ENCODE measurements at places on chromosomes 1 and 21. TPM values are rescaled to one million over a fixed set of nuclear protein-coding genes. Genes with fewer than 3 reads are reported as not detected.

The LDLRAD1 gene
- not detected for total RNA-seq

DNA sequence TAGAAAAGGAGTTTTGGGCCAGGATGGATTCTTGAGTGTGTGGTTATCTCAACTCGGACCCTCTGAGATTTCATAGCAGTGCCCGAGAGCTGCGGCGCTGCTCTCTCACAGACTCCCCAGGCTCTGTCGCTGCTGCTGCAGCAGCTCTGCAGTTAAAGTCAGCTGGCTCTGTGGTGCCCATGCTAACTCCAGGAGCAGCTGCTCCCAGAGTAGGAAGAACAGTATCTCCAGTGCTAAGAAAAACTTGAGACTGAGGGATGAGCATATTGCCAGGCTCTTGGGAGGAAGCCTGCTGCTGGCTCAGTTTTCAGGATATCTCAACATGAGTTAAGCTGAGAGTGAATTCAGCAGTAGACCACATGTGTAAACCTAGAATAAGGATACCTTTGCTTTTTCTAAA, 4.5 kb downstream of the LCE2D start:
- DNase-seq: no peak

- no peak for DNase-seq
These were observed 78.2 kb downstream of the SKI start for GRCh38 chr1:2306151-2306978.

The APOBEC4 gene
- not detected for total RNA-seq

The OR10Z1 gene
- not detected for total RNA-seq

DNA sequence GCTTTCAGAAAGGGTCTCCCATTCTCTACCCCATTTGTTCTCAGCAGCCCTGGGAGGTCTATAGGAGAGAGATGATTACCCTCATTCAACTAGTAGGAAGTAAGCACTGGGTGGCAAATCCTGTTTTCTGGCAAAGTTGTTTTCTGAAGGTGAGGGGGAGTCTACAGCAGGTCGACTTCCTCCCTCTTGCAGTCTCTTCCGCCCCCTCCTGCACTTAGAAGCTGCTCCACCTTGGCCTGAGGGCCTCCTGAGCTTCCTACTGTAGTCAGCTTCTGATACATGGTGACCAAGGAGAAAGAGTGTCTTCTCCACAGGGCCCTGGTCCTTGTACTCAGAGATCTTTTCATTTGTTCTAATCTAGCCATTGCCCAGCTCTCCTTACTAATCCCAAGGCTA, 93.1 kb downstream of the RGL1 start:
- no peak for DNase-seq

GRCh38 chr1:91851130-91852010, 34.6 kb downstream of the TGFBR3 start:
- no peak for DNase-seq

The OR2T33 gene
- total RNA-seq: not detected

The LCE2C gene
- not detected for total RNA-seq

The BGLAP gene
- 2.3 TPM for total RNA-seq

The PADI4 gene
- total RNA-seq: 0.24 TPM

The HSF2BP gene
- 0.50 TPM for total RNA-seq
